ENCODE measurements at places on chromosomes 11 and 22. TPM values are rescaled to one million over a fixed set of nuclear protein-coding genes. Genes with fewer than 3 reads are reported as not detected.
A peak's percentile ranks its signal among the peaks of the same experiment; 100 is the strongest.

CHRM4 gene
- 0.67 TPM for total RNA-seq

GSTT2B gene
- total RNA-seq = not detected

FOLR3 gene
- not detected for total RNA-seq

RASSF10 gene
- 1.0 TPM for total RNA-seq

- no peak for DNase-seq
Measured at GRCh38 chr11:3876613-3877012, 21.1 kb downstream of the STIM1 start.

DNA sequence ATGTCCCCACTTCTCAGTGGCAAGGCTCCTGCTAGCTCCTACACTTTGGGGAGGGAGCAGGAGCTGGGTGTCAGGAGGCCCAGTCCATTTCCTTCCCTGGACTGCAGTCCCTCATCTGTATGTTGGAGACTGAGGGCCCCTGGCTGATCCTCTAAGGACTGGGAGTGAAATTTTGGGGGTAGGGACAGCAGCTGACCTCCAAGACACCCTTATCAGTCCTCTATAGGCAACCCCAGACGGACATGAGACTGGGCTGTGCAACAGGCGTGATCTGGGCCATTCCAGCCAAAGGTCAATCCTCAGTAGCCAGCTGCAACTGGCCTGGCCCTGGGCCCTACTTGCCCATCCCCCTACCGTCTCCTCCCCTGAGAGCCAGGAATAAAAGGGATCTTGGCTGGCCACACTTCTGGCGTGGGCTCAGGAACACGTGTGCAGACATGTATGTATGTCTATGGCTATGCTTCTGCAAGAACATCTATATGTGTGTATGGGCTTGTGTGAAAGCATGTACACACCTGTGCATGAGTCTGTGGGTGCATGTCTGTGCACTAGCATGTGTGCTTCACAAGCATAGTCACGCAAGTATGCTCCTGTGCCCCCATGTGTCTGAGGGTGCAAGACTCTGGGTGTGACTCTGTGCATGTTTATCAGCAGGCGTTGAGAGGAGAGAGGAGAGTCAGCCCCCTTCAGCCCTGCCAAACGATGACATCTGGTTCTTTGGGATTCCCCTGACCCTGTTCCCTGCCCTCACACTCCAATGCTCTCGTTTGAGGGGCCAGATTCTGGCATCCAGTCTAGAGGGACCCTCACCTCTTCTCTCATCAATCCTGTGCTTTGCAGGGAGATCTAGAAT lies 24.6 kb upstream of the DGAT2 start:
- no peak for DNase-seq

GRCh38 chr11:123585206-123585605 lies 69.2 kb downstream of the SCN3B start:
- peak; percentile 48 for DNase-seq

DNA sequence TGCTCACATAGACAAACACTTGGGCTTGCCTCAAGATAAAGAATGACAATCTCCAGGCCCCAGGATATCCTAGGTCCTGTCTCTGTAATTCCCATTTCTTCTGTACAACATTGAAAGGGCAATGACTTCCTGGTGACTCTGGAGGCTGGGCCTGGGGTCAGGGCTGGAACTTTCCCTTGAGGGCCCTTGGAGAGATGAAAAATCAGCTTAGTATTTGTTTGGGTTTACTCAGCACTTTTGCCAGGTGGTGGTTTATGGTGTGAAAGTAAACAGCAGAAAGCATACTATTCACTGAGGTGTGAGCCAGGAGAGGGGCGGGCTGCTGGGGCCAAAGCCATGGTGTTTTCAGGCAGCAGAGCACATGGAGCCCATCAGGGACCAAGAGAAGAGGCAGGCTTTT lies 214.7 kb upstream of the NARS2 start:
- peak; percentile 38 for DNase-seq

GRCh38 chr22:44363980-44364750 lies 51.4 kb upstream of the SHISAL1 start:
- no peak for DNase-seq

DNA sequence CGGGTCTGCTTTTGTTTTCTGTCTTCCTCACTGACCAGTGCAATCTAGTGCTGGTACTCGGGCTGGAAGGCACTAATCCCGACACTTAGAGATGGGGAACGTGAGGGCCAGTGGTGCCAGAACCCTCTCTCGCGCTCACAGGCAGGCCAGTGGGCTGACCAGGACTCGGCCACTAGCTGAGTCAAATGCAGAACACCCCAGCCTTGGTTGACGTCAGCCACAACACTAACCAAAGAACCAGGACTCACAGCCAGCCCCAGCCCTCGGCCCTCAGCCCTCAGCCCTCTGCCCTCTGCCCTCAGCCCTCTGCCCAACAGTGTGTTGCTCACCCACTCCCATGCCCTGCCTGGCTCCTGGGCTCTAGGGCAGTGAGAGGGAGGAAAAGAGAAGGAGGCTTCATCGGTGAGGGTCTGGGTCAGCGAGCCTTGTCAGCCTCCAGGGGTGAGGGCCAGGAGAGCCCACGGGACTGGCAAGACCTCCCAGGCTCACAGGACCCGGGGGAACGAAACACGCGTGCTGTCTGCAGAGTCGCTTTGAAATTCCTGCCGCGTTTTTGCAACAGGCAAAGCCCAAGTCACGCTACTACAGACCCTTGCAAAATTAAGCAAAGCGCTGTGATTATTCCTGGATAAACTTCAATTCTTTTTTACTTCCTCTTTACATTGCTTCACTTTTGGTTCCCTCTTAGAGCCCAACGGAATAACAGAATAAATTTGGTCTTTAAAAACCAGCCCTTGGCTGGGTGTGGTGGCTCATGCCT lies 27.5 kb downstream of the KIAA0930 start:
- DNase-seq = peak; percentile 44

- DNase-seq = no peak
Measured at GRCh38 chr11:123231256-123231655, 36.2 kb upstream of the CLMP start.

Measured in left colon (tissue), 2 donors.